EL (cell line): ENCODE measurements at places on chromosomes 7 and 10.

DNA sequence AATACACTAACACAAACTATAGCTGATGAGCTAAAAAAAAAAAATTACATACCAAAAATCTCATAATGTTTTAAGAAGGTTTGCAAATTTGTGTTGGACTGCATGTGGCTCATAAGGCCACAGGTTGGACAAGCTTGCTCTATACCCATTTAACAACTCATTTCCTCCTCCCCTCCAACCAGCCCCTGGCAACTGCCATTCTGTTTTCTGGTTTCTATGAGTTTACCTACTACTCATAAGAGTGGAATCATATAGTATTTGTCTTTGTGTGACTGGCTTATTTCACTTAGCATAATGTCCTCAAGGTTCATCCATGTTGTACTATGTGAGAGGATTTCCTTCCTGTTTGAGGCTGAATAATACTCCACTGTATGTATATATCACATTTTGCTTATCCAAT is 100.4 kb upstream of the ARHGAP21 start:
- peak; percentile 2 for DNase-seq

GRCh38 chr7:26705567-26705966 is 158.8 kb downstream of the SKAP2 start:
- DNase-seq = peak; percentile 96

DNA sequence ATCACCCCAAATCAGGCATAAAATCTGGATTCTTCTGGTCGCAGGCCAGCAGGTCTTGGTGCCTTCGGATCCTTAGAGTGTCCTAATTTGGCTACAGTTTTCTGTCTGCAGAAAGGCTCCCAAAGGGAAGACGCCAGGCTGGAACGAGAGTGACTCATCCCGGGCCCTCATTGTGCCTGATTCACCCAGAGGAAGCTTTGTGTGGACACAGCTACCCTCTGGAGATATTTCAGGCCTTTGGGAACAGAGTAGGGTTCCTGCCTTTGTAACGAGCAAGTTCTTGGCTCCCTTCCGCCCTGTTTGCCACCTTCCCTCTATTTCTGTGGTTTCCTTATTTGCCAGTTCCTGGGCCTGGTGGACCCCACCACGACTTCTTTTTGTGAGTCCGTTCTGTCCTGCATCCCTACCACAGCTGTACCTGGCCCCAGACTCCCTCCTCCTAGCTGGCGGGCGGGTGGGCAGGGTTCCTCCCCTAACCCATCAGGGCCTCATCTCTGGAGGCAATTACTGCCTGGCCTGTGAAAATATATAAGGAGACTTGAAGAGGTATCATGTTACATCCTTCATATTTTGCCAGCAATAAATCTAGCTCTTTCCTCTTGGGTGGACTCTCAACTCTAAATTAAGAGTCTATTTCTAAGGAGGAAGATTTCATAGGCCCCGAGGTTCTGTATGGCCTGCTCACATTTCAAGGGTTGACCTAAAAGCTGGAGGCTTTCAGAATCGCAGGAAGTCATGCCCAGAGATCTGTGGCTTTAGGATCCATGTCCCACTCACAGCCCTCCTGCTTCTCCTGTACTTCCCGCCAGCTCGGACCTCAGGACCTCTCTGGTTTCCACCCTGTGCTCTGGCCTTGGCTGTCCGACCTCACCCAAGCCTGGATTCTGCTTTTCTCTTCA is 219.2 kb upstream of the ZNF32 start:
- DNase-seq = peak; percentile 96

DNA sequence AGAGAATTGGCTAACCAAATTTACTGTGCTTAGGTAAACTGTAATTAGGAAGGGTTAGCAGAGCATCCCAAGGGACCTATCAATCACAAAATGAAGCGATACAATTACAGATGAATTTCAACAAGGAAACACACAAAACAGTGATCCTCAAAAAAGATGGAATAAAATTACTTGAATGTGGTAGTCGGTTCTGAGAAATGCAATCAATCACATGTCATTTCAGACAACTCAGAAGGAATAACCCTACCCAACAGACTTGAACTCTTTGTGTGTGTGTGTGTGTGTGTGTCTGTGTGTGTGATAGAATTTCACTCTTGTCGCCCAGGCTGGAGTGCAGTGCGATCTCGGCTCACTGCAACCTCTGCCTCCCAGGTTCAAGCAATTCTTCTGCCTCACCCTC is 43.5 kb downstream of the ST8SIA6 start:
- DNase-seq = no peak

DNA sequence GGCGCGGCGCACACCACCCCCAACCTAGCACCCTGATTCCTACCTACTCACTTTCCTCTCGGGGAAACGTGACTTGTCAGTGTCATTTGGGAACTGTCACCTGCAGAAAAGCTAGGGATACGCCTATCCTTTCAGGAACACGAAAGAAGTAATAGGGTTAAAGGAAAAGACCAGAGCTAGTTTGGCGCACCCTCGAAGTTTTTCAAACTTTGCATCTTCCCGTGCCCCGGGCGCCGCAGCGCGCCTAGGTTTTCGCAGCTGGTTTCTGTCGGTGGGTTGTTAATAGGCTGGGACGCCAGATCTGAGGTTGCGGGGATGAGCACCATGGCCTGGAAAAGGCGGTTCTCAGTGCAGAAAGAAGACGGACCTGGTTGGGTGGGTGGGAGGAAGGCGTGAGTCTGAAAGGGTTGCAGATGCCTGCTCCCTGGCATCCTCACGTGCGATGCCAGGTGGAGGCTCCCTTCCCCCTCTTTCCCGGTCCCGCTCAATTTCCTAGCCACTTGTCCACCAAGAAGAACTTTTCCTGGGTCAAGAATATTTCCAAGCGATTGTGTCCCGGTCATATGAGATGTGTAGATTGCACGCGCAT is 568 bp upstream of the MEOX2 start:
- peak; percentile 10 for DNase-seq

DNA sequence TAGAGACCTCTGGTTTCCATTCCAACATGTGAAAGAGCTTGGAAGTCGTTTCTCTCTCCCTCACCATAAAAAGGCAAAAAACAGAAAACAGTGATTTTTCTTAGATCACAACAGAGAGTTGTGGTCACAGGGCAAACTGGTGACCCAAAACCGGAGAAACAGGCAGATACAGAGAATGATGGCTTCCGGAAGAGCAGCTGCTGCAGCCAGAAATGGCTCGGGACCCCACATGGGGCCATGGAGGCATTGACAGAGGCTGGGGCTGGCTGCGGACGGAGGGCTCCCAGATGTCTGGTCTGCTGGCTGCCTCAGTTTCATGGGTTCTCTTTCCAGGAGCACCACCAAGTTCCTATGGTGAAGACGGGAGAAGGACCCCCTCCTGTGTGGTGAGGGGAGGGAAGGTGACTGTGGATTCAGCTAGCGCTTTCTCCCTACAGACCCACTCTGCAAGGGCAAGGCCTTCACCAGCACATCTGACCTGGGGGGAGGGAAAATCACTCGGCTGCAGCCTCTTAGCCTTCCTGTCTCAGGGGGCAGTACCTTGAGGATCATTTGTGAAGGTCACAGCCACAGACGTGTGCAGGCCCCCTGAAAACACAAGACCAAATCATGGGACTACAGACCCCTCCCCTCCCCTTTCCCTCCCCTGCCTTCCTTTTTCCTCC is 81.4 kb downstream of the WDR37 start:
- DNase-seq = no peak

DNA sequence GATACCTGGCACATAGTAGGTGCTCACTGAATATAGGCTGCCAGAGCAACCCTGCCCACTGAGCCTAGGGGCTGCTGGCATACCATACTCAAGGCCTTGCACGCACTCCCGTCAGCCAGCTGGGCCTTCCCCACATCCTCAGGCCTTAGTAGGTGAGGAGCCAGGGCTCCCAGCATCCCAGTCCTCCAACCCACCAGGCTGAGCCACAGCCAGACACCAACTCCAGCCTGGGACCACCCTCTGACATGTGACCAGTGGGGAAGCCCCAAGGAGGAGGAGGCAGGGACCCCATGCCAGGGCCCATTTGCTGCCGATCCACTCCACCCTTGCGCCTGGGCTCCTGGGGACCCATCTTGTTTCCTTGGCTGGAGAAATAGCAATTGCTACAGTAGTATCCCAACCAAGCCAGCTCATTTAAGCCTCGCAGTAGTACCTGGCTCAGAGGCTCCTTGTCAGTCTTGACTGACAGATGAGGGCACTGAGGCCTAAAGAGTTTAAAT is 11.4 kb downstream of the SLIT1 start:
- DNase-seq = no peak

- peak; percentile 46 for DNase-seq
Measured at GRCh38 chr7:42690794-42691639, 220.9 kb downstream of the C7orf25 start.

DNA sequence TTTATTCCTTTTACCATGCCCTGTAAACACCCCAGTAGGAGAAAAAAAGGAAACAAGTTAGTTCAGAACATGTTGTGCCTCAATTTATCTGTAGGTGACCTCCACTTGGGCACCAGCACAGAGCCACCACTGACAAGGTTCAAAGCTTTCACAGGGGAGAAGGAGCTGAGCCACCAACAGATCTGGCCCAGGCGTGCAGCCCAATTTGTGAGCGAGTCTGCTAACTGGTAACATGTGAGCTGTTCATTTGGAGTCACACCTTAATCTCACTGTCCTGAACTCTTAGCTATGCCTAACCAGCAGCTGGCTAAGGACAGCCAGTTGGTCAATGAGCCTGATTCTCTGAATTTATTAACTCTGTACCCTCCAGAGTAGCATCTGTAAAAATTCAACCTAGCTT is 78.4 kb upstream of the CAMK2B start:
- no peak for DNase-seq

- peak; percentile 2 for DNase-seq
Measured at GRCh38 chr7:29146057-29146706, at the start of gene CPVL. TSS of gene CPVL (minus strand) at chr7:29146537. CDS start at chr7:29121061, 25,476 bp downstream.

- peak; percentile 4 for DNase-seq
Measured at GRCh38 chr10:59908808-59909143, 2.4 kb upstream of the CCDC6 start.

DNA sequence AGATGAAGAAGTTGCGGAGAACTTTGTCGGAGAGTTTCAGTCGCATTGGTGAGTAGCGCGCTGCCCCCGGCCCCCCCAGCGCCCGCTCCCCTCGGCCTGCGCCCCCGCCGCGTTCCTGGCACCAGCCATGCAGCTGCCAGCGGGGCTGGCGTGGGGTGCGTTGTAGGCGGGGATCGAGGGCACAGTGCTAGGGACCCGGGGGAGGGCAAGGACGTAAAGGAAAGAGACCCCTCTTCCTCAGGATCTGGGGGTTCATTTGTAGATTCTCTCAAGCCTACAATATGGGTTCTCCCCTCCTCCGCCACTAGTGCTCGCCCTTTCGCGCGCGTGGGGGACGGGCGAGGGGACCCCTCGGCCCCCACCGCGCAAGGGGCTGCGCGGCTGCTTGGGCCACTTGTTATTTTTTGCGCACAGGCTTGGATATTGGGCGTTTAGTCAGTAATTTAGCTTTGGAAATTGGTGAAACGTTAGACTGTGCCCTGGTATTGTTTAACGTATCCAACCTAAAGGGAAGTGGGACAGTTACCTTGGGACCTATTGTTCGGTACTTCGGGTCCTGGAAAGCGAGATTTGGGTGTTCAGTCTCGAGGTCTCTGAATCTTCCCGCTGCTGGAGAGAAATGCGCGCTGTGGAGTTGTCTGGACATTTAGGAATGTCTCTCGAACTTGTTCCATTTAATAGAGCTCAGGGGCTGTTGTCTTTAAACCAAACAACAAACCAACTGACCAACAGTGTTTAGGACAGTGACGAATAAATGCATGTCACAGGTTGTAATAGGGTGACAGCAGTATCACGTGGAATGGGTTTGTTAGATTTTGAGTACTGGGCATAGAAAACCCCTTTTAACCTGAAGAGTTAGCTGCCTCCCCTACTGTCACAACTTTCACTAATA is 796 bp downstream of the CDK14 start:
- DNase-seq = peak; percentile 56

GRCh38 chr7:44286182-44286617 is 39.2 kb downstream of the CAMK2B start:
- DNase-seq = no peak

DNA sequence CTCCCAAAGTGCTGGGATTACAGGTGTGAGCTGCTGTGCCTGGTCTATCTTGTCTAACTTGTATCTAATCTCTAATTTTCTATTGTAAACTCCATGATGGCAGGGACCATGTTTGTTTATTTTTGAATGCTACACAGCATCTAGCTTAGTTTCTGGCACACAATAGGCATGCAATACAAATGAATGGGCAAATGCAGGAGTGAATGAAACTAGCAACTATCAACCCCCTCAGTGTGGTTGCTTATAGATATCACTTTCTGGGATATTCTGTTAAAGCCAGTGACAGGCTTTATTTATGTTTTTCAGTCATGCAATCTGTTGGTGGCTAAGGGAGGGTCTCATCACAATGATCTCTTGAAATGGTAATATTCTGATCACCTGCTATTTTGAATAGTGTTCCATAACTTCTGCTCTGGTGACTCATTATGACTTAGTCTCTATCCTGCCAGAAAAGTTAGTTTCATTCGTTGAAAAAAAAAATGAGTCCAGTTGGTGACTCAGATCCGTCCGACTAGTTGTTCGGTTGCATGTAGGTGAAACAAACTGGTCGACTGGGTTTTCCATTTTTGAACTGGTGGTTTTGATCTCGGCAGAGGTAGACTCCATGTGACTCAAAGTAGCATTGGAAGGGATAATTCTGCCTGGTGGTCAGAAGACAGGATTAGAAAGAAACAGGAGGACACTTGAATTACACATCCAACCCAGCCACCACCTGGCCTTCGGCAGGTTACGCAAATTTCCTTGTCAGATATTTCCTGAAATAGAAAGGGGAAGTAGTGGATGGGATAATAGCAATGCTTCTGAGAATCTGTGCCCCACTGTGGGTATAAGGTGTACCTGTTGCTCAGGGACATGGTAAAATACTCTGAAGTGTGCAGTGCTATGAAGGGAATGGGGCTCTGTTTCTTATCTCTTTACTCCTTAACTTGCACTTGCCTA is 76.8 kb downstream of the GATA3 start:
- DNase-seq = no peak

DNA sequence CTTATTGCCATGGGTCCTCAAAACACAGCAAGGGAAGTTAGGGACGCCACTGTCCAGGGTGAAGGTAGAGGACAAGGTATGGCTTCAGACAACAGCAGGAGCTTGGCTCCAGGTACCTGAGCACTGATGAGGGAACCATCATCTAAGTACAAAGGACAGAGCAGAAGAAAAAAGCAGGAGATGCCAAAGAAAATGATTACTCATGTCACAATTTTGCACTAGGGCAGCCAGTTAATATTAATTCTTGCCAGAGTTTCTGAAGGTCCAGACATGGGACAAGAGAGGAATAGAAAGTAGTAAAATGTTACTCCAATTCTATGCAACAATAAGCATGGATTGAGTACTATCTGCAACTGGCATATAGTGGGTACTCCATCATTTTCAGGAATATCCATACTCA is 14.1 kb downstream of the PTN start:
- no peak for DNase-seq
